ENCODE measurements at places on chromosomes 12 and 14. TPM values are rescaled to one million over a fixed set of nuclear protein-coding genes. Genes with fewer than 3 reads are reported as not detected.

DIO3 gene
- total RNA-seq, result not detected

GRCh38 chr12:122860854-122861586 is 25.8 kb downstream of the HIP1R start:
- H3K4me3 ChIP-seq, result no peak overlapping the region
- peaks cover 58% of the 10 kb centered on the region for H3K4me1 ChIP-seq
- H3K27me3 ChIP-seq, result no peaks in the 10 kb centered on the region

SELPLG gene
- total RNA-seq, result 3.4 TPM

PLEK2 gene
- total RNA-seq, result not detected

DNA sequence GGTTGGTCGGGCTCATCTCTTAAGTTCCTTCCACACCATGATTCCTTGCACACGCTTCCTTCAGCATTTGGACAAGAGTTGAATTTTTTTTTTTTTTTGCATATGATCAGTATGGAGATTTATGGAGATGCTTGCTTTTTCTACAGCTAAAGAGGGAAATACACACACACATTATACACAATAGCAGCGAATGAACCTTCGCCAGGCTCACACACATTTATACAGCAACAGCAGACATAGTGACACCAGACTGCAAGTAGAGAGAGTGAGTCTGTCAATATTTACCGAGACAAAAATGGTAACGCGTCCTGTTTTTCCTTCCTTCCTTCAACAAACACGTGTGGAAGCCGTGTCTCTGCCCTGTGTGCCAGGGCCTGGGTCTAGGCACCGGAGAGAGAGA is 897.9 kb downstream of the BCL11B start:
- no peaks in the 10 kb centered on the region for H3K36me3 ChIP-seq
- no peak overlapping the region for H3K4me3 ChIP-seq
- no peak for DNase-seq
- peaks cover 19% of the 10 kb centered on the region for H3K27me3 ChIP-seq
- H3K4me1 ChIP-seq, result no peaks in the 10 kb centered on the region
- H3K27ac ChIP-seq, result no peak overlapping the region

OTX2 gene
- total RNA-seq, result not detected

CAPS2 gene
- total RNA-seq, result 13.4 TPM

DNA sequence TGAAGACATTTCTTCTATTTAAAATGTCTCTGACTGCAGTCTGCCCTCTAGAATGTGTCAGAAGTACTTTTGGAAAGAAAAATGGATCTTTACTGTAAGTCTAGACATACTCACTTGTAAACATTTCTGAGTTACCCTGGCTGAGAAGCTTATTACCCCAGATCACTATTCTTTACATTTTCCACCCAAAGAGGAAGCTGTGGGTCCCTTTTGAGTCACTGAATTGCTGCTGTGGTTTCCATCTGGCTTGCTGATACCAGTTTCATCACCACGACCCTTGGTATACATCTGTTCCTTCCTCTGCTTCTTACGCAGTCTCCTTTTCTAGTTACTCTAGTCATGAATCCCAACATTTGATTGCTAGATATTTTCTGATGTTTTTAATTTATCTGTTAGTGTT is 20.2 kb upstream of the CLEC4D start:
- DNase-seq, result no peak
- no peaks in the 10 kb centered on the region for H3K36me3 ChIP-seq
- no peak overlapping the region for H3K4me3 ChIP-seq
- no peaks in the 10 kb centered on the region for H3K4me1 ChIP-seq
- H3K27me3 ChIP-seq, result peaks cover 10% of the 10 kb centered on the region

DNA sequence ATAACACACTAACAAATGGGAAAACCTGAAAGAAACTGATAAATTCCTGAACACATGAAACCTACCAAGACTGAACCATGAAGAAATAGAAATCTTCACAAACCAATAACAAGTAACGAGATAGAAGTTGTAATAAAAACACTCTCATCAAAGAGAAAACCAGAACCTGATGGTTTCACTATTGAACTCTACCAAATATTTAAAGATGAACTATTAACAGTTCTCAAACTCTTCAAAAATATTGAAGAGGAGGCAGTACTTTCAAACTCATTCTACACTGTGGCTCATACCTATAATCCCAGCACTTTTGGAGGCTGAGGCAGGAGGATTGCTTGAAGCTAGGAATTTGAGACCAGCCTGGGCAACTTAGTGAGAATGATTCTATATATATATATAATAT is 48.4 kb upstream of the TMTC2 start:
- no peaks in the 10 kb centered on the region for H3K4me1 ChIP-seq
- no peaks in the 10 kb centered on the region for H3K36me3 ChIP-seq
- no peak overlapping the region for H3K4me3 ChIP-seq
- no peak for DNase-seq

GRCh38 chr12:69821456-69822159 is 3.4 kb upstream of the MYRFL start:
- no peak overlapping the region for H3K27ac ChIP-seq
- H3K4me1 ChIP-seq, result peaks cover 4% of the 10 kb centered on the region
- no peaks in the 10 kb centered on the region for H3K36me3 ChIP-seq
- no peak overlapping the region for H3K4me3 ChIP-seq

- no peak for DNase-seq
- H3K27ac ChIP-seq, result peak overlapping the region; percentile 89
- H3K36me3 ChIP-seq, result no peaks in the 10 kb centered on the region
- H3K4me3 ChIP-seq, result no peak overlapping the region
- H3K4me1 ChIP-seq, result peaks cover 99% of the 10 kb centered on the region
- H3K27me3 ChIP-seq, result no peaks in the 10 kb centered on the region
Observed at GRCh38 chr12:27576667-27577347, 52.8 kb downstream of the PPFIBP1 start.

RITA1 gene
- 17.9 TPM for total RNA-seq

- H3K27me3 ChIP-seq, result peaks cover 100% of the 10 kb centered on the region
- H3K4me3 ChIP-seq, result peak overlapping the region; percentile 61
- H3K36me3 ChIP-seq, result no peaks in the 10 kb centered on the region
- peaks cover 63% of the 10 kb centered on the region for H3K4me1 ChIP-seq
Observed at GRCh38 chr12:106581543-106582248, 1.1 kb upstream of the RFX4 start.

OR11H6 gene
- not detected for total RNA-seq

DNA sequence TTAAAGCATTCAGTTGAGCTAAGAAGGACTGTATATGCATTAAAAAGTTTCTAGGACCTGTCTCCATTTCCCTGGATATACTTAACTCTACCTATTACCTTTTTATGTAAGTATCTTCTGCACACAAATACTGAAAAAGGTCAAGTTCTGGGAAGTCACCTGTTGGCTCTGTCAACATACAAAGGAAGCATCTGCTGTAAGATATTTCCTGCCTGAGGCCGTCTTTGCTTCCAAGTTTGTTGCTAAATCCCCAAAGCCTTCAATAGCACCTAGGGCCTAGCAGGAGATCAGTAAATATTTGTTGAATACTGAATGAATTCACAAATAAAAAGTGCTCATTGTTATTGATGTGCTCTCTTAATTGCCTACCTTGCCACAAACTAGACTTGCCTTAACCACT is 188.4 kb downstream of the DUSP6 start:
- H3K4me1 ChIP-seq, result peaks cover 57% of the 10 kb centered on the region
- H3K27me3 ChIP-seq, result no peaks in the 10 kb centered on the region
- no peak for DNase-seq
- H3K4me3 ChIP-seq, result no peak overlapping the region

PPP2R5E gene
- 34.5 TPM for total RNA-seq

DNA sequence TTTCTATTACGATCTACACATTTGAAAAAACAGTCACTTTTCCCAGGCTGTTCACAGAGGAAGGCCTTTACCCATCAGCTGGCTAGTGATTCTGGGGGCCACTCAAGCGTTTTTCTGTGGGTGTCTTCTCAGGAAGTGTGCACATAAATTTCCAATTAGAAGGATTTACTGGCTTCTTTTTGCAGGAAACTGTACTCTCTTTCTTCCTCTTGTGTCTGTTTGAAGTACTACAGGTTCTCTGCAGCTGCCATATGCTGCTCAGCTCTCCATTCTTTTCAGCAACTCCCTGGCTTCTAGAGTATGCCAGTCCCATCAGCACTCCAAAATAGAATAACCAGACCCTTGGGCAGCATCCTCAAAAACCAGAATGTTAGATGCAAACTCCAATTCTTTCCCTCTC is 110.4 kb upstream of the NAV3 start:
- no peaks in the 10 kb centered on the region for H3K36me3 ChIP-seq
- H3K27ac ChIP-seq, result no peak overlapping the region
- H3K27me3 ChIP-seq, result no peaks in the 10 kb centered on the region
- H3K4me1 ChIP-seq, result no peaks in the 10 kb centered on the region

DNA sequence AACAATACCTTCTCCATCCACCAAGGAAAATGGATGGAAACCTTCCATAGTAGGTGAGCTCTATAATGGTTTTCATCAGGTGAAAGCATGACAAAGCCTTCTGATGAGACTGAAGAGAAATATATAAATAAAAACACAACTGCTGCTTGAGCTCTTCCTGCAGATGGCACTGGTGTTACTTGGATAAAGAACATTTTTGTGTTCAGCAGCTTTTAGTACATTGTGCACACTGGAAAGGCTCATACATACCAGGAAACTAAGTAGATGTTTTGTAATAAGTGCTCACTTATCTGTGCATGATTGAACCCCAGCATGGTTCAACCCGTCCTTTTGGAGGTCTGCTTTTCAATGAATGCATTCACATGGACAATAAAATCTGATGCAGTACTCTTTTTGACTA is 357.3 kb upstream of the MIS18BP1 start:
- no peaks in the 10 kb centered on the region for H3K27me3 ChIP-seq
- H3K36me3 ChIP-seq, result no peaks in the 10 kb centered on the region
- DNase-seq, result no peak
- H3K4me3 ChIP-seq, result no peak overlapping the region
- H3K4me1 ChIP-seq, result no peaks in the 10 kb centered on the region

CCDC184 gene
- 1.0 TPM for total RNA-seq

DNA sequence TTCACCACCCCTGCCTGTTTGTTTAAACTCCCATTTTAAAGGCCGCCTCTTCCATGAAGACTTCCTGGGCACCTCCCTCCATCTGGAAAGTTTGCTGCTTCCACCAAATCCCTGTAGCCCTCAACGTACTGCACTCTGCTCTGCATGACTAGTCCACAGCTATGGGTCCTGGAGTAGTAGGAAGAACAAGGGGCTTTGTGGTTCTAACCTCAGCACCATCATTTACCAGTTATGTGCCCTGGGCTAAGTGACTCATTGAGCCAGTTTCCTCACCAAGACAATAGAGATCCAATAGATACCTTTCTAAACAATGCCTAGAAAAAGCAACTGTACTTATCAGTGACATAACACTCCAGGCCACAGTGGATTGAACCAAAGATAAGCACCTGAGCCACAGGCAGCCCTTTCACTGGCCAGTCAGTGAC is 8.5 kb upstream of the LTBP2 start:
- no peaks in the 10 kb centered on the region for H3K36me3 ChIP-seq
- peak overlapping the region; percentile 76 for H3K27ac ChIP-seq
- H3K4me3 ChIP-seq, result no peak overlapping the region
